ENCODE measurements at places on chromosomes 2 and 18.

GRCh38 chr2:105431367-105432043 lies 32.7 kb upstream of the FHL2 start:
- DNase-seq = no peak

GRCh38 chr18:44409515-44409914 lies 271.2 kb upstream of the SETBP1 start:
- no peak for DNase-seq

DNA sequence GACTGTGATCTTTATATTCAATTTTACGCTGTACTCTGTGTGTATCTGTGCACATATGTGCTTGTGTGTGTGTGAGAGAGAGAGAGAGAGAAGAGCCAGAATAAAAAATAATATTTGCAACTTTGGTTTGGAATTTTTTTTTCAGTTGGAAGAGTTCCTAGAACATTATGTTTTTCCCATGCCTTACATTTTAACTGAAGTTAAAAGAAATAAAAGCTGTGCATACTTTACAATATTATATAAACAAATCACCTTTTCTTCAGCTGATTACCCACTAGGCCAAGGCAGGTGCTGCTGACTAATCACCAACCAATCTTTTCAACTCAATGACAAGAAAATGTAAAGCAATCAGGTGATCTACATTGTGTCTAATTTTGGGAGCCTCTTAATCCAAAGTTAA lies 366.3 kb downstream of the NYAP2 start:
- no peak for DNase-seq

- DNase-seq = no peak
Observed at GRCh38 chr2:58826795-58827194, 585.7 kb upstream of the FANCL start.

DNA sequence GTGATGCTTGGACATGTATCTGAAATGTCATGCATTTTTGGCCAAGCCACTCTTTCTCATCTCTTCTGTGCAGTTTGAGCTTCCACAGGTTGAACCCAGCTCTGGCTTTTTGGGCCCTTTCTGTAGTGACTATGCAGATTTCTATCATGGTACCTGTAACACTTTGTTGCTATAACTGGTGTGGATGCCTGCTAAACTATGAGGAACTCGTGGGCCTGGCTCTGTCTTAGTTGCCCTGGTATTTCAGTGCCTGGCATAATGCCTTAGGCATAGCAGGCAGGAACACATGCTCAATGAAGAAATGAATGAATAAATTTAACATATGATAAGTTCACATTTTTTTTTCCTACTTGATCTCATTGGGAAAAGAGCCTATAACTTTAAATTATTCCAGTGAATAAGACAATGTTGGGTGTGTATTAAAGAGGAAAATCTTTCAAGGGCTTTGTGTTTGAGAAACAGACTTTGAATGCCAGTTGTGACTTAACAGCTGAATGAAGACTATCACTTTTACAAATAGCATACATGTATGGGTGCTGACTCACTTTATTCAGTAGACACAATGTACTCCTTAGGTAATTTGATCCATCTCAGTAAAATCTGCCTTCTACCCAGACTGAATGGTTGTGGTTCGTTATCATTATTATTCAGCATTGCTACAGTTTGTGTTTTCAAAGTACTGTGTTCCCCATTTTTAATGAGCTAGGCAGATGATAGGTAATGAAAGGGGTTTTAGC lies 86.4 kb upstream of the MAP4K3 start:
- DNase-seq = no peak

DNA sequence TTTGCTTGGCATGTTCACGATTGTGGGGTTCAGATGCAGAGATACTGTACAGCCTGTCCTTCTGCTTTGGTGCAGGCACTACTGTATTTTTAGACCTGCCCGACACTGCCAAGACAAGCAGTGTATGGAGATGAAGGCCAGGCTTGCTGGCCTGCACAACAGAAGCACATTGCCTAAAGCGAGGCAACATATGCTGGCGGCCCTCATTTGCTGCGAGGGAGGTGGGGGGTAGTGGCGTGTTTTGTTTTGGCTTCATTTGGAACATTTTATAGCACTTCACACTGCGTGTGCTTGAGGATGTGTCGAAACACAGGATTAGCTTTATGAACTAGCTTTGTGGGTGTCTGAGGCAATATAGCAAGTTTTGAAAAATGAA lies 27.0 kb downstream of the TMEM182 start:
- DNase-seq = no peak

DNA sequence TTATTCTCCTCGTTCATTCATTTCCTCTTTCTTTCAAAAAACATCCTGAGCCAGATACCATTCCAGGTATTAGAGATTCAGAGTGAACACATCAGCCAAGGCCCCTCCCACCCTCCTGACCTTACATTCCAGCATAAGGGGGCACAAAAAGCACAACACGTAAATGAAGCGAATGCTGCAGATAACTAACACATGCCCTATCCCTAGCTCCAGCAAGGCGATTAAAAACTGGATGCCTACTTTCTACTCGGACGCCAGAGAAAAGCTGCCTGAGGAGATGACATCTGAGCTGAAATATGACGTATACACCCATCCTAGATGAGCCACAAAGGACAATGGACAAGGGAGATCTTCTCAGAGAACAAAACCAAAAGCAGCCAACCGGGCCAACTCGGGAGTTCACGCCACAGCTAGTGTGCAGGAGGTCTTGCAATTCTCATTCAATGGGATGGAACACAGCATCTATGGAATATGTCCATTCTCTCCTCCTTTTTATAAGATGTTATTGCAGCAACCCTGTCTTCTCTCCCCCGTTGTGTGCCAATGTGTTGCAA lies 33.5 kb downstream of the FEZ2 start:
- DNase-seq = no peak

GRCh38 chr2:234164493-234165413 lies 114.3 kb downstream of the SPP2 start:
- DNase-seq = no peak

DNA sequence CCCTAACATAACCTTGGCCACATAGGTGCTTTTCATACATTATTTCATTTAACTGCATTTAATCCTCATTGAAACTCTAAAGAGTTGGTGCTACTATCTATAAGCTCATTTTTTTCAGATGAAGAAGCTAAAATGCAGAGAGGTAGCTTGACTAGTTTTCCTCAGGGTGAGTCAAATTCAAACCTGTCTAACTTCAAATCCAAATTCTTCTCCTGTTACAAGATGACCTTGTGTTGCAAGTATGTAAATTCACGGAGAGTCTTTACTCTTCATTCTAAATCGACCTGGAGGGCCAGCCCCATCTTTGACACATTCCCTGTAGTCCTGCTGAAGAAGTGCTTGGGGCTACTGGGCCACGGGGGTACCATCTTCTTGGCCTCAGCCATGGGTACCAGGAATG lies 8.2 kb upstream of the SETBP1 start:
- DNase-seq = no peak

DNA sequence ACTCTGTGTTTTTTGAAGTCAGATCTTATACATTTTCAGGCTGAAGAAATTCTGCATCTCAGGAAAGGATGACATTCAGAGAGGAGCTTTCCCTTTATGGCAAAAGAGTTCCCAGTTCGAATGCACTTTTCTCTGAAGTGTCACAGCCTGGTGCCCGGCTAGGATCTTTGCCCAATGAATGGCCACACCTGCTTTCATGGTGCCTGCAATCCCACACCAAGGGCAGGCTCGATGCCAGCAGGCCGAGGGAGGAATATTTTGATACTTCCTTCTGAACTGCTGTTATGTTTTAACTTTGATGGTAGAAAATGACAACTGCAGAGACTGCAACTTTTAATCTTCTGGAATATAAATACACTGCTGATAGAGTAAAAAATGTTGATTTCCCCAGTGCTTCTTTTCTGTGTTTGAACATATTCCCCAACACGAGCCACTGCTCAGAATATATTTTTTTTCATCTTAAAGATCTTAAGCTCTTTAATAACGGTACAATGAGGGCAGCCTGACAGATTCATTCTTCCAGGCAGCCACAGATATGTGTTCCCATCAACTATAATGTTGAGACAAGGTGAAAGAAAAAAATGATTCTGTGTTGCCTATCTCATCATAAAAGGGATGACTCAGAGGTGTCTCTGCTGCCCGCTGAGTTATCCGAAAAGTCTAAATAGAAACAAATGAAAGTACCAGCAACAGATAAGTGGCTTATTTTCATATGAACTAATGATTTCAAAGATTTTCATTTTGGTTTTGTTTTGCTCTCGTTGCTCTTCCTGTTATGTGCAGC lies 848.5 kb downstream of the DCDC2C start:
- DNase-seq = no peak

DNA sequence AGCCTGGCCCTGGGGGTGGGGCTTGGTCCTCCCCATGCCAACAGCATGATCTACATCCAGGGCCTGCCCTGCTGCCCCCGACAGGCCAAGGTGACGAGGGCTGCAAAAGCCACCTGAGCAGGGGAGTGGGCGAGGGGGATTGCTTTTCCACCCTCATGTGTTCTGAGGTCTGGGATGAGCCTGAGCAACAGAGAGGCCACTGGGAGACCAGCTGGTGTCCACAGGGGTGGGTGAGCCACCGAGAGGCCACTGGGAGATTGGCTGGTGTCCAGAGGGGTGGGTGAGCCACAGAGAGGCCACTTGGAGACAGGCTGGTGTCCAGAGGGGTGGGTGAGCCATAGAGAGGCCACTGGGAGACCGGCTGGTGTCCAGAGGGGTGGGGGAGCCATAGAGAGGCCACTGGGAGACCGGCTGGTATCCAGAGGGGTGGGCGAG lies 147.4 kb upstream of the GPC1 start:
- no peak for DNase-seq

DNA sequence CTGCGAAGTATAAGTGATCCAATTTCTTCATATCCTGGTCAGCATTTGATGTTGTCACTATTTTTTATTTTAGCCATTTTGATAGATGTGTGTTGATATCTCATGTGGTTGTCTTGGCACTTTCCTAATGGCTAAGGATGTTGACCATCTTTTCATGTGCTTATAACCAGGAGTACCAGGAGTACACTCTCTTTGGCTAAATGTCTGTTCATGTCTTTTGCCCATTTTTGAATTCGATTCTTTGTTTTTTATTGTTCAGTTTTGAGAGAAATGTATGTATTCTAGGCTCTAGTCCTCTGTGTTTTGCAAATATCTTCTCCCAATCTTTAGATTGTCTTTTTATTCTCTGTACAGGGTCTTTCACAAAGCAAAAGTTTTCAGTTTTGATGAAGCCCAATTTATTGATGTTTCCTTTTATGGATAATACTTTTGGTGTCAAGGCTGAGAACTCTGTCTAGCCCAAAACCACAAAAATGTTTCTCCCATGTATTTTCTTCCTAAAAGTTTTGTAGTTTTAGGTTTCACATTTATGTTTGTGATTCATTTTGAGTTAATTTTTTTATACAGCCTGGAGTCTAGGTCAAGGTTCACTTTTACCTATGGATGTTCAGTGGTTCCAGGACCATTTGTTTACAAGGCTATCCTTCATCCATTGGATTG lies 65.4 kb downstream of the SDC1 start:
- DNase-seq = no peak

DNA sequence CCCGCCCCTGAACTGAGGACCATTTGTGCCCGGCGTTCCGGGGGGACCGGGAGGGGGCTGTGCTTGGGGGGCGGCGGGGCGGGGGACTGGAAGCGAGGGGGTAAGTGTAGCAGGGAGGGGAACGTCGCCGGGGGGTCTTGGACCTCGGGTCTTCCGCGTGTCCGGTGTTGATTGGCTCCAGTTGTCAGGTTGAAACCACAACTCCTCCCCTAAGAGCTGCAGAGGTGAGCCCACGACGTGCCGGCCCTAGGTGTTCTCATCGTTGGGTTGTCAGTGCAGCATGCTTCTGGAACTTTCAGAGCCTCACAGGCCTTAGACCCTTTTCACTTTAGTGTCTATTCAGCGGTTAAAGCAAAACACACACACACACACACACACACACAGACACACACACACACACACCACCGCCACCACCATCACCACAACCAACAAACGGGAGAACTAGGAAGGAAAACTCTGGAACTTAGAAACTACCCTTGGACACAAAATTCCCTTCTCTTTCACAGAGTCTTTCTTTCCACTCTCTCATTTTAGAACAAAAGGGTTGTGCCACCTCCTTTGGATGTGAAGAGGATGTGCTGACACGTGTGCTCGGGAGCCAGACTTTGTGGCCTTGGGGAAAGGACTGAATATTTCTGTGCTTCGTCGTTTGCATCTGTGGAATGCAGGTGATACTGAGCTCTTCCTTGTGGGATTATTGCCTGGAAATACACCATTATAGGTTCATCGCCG lies 6.7 kb upstream of the DLX2 start:
- DNase-seq = no peak

DNA sequence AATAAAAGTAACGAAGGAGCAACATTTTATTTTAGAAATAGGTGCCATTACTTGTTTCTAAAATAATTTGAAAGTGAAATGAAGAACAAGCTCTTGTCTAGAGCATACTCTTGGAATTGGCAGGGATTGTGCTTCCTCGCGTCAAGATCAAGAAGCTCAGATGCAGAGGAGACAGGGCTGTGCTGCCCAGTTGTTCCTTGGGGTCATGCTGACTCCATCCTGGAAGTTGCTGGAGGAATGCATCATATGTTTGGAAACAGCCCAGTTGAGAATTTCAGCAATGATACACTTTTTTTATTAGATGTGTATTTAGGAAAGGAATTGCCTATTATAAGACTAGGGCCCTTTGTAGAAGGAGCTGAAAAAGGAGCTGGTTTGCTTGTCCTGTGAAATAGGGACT lies 17.2 kb downstream of the LTBP1 start:
- no peak for DNase-seq

- DNase-seq = no peak
Observed at GRCh38 chr18:48959551-48959920, 8.8 kb upstream of the SMAD7 start.

DNA sequence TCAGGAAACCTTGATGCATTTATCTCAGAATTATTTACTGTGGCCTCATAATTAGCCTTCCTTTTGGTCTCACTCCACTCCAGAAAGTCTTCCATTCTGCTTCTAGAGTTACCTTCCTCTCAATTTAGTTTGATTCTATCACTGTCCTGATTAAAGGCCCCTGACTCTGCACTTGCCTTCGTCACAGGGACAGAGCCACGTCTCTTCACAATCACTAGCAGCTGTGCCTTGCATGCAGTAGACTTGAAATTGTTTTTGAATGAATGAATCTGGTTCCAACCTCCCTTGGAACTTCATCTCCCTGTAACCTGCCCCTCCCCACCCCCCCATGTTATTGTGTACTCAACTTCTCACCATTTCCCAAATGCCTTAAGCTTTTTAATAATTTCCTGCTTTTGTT lies 52.4 kb downstream of the OSBPL6 start:
- DNase-seq = no peak

DNA sequence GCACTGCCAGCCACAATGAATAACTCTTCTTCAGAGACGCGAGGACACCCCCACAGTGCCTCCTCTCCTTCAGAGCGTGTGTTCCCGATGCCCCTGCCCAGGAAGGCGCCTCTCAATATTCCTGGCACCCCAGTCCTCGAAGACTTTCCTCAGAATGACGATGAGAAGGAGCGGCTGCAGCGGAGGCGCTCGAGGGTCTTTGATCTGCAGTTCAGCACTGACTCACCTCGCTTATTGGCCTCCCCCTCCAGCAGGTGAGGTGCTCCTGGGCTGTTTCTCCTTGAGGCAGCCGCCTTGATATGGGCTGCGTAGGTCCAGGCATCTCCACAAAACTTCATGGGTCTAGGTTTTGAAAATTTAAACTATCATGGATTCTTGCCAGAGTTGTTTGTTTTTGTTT lies 6.1 kb downstream of the NCAPH start:
- no peak for DNase-seq

All from CD14-positive monocyte (primary cell).